ENCODE measurements at places on chromosomes 4 and X.

DNA sequence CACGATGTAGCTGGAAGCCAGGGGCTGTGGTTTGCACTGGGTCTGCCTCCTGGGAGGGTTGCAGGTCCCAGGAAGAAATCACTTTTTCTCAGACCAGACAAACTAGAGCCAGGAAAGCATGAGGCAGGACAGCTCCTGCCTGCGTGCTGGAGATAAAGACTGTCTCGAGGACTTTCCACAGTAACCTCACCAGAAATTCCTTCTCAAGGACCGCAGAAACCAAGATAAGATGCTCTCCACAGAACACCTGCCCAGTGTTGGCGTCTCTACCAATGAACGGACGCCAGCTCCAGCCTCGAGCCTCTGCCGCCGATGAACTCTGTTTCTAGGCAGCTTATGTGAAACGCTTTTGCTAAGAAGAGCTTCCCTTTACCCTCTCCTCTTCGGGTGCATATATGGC lies 76.9 kb upstream of the AFAP1 start:
- DNase-seq, result no peak

GRCh38 chr4:152850377-152850776 lies 70.6 kb downstream of the ARFIP1 start:
- no peak for DNase-seq

DNA sequence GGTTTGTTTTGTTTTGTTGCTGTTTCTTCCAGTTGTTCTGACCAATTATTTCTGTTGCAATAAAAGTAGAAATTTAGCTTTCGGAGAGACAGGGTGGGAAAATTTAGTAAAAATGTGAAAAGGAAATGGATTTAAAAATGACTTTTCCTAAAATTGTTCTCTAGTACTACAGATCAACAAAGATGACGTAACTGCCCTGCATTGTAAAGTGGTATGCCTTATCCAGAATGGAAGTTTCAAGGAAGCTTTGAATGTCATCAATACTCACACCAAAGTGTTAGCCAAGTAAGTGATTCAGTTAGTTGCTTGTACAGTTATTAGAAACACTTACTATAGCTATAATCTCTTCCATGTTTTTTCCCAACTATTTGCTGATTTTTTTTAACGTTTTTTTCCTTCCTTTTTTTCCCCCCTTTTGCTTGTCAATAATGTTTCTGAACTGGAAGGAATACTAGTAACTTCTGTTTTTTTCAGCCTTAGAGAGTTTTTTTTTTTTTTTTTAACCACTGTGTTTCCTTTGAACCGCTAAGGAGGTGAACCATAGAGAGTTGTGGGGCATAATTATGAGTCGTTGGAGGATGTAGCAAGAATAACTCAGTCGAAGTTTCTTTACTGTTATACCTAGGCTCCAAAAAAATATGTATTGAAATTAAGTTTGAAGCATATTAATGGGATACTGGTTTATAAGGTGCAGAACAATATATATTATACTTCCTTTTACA lies 2.2 kb downstream of the SRP72 start:
- no peak for DNase-seq

DNA sequence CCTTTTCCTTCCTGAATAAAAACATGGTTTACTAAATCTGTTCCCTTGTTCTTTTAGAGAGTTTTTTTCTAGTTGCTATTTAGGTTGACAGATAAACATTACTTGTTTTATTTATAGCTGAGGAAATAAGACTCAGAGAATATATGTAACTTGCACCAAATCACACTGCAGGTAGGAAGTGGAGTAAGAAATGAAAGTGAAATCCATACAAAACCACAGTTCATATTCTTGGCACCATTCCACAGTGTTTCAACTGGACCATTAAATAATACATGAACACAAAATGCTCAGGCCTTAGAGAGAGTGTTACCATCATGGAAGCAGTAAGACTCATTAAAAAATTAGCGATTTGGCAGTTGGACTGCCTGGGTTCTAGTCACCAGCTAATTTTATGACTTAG lies 326.9 kb upstream of the SLIT2 start:
- DNase-seq, result no peak

GRCh38 chr4:138522366-138522765 lies 280.2 kb upstream of the SLC7A11 start:
- DNase-seq, result no peak

GRCh38 chr4:151968643-151969042 lies 207.8 kb upstream of the GATB start:
- no peak for DNase-seq

- DNase-seq, result no peak
Measured at GRCh38 chr4:185794637-185795036, 17.4 kb downstream of the SORBS2 start.

GRCh38 chr4:81348086-81348777 lies 123.5 kb downstream of the RASGEF1B start:
- no peak for DNase-seq

GRCh38 chr4:36966756-36967460 lies 277.6 kb upstream of the NWD2 start:
- DNase-seq, result no peak

DNA sequence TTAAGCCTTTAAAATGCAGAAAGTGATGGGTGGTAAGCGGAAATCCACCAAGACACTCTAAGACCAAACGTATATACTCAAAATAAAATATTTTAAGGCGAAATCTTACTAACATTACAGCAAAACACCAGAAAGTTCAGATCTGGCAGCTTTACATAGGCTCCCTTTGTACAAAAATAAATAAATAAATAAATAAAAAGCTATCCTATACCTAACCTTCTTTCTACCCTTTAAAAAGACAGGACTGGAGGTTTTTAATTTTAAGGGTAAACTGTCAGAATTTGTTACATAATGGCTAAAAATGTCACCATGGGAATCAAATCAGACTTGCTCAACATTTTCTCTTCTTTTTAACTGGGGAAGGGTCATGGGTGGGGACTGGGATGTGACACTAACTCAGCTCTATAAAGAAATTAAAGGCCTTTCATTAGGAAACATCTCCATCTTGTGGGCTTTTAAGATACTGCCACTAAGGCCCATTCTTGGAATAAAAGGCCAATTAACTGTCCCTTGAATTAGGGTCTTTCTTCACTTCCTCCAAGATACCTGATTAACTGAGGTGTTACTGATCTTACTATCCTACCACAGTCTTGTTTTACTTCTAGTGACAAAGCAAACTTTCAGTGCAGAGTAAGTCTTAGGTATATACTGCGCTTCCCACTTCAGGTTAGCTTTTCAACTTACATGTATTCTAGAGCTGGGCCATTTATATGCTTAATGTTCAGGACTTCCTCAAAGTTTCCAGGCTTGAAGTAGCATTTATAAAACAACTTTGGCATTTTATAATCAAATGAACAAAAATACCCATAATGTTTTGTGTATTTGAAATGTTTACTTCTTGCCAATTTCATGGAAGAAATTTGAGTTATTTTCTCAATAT lies 13.3 kb downstream of the HNRNPD start:
- DNase-seq, result no peak

DNA sequence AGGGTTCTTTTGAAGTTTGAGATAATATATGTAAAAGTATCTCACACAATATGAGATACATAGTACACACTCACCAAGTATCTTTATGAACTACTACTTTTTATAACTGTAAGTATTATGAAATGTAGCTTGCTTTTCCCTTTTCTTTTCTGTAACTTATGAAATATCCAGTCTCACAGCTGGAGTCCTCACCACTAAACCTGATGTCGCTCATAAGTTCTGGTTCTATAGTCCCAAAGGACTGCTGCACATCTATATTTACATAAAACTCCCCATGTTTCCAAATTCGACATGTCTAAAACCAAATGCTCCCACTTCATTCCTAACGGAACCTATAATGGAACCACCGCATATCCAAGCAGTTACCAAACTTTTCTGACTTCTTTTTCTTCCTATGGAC lies 186.5 kb upstream of the SLC7A11 start:
- no peak for DNase-seq

DNA sequence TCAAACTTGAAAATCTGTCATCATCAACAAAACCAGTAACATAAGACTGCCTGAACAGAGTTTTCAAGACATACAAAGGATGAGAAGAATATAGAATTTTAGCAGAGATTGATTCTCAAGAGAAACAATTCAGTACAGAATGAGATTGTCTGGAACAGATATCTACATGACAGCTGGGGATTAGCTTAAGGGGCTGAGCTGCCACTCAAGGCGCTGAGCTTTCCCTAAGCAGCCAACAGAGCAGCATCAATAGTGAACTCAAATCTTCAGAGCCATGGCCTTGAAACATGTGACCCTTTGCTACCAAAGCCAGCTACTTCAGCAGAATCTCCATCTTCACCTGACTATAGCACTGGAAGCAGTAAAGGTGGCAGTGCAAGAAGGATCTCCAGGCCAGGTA lies 24.3 kb upstream of the PCDH10 start:
- no peak for DNase-seq

GRCh38 chr4:67576059-67576466 lies 17.5 kb downstream of the STAP1 start:
- DNase-seq, result no peak

- peak; percentile 27 for DNase-seq
Measured at GRCh38 chr4:20532871-20533870, 167.1 kb upstream of the PACRGL start.

DNA sequence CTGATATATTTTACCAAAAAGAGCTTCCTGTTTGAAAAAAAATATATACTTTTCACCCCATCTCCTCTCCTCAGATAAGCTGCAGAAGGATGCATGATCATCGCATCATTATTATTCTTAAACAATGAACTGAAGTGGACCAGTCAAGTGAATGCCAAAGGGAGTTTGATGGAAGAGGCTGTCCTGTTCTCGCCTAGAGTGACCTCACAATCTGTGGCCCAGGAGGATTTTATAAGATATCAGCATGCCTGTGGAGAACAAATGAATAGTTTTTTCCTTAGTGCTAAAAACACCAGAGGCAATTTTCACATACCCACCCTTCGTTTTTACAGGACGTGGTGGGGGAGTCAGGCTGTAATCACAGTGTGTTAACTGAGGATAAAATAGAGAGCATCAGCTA lies 112.7 kb downstream of the USP46 start:
- no peak for DNase-seq

- no peak for DNase-seq
Measured at GRCh38 chr4:39713691-39714090, 15.8 kb downstream of the UBE2K start.

GRCh38 chrX:22300130-22300529 lies 27.4 kb downstream of the CBLL2 start:
- DNase-seq, result peak; percentile 0

DNA sequence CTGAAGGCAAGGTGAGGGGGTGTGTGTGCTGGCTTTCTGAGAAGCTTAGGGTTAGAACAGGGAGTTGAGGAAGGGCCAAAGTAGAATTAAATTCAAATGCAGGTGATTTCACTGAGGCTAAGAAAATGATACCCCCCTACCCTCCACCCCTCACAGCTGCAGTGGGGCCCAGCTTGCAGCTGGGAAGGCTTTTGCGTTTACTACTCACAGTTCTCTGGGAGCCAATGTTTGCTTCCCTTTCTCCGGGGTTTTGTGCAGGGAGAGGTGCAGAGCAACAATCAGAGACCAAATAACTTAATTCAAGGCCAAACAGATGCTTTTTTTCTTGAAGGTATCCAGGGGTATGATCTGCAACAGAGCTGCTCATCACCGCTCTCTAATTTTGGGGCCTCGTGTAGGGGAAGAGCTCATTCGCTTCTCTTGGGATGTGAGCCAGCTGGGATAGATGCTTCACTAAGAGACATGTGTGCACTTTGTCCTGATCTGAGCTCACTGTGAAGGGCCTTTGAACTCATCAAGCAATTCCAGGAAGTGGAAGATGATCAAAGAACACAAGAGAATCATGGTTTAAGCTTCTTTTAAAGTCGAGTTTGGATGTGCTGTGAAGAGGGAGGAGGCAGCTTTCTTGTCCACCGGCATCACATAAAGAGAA lies 122.7 kb upstream of the C1GALT1C1 start:
- DNase-seq, result no peak

- peak; percentile 62 for DNase-seq
Measured at GRCh38 chr4:17511509-17511949, 361 bp downstream of the QDPR start.

DNA sequence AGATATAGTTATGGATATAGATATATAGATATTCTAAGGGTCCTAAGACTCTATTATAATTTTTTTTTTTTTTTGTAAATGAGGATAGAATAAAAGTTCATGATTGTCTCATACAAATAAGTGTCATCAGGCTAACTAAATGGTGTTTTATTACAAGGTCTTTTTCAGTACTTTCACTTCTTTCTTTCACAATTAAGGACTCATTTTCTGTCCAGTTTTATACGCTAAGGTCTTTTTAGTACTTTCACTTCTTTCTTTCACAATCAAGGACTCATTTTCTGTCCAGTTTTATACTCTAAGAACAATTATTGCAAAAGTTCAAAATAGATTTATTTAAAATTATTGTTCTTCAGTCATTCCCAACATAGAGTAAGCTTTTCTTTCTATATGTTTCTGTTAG lies 32.7 kb downstream of the RUFY3 start:
- no peak for DNase-seq

DNA sequence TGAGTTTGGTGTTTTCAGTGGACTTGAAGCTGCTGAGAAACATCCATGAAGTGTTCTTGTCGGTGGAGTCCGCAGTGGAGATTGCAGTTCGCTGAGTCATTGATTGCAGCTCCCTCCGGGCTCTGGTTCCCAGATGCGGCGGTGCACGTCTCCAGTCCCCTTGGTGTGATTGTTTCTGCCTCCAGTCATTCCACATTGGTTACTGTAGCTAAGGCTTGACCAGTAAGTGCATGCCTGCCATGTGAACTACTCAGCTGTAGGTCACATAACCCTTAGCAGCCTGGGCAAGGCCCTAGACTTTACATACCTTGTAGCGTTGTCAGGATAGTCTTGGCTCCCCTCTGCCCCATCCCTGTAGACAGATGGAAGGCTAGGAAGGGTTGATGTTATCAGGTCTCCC lies 53.8 kb upstream of the CLCN4 start:
- DNase-seq, result no peak

- no peak for DNase-seq
Measured at GRCh38 chrX:136608295-136608933, 39.5 kb upstream of the CD40LG start.

- DNase-seq, result no peak
Measured at GRCh38 chrX:37509349-37509748, 62.1 kb upstream of the LANCL3 start.

- no peak for DNase-seq
Measured at GRCh38 chr4:153393397-153393796, 48.9 kb downstream of the MND1 start.

DNA sequence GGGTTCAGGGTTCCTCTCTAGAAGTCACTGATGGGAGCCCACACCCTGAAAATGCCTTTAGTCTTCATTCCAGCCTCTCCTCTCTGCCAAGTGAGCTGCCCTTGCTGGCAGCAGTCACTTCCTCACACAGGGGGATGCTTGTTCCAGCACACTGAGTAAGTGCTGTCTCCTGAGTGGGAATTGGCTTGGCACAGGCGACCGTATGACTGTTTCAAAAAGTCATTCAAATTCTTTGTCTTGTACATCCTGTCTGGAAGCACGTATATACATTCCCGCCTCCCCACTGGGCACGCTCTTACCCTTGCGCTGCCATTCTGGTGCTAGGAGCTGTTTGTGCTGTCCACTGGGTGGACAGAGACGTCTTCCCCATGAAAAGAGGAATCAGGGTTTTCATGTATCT lies 40.2 kb upstream of the CD99 start:
- DNase-seq, result no peak
